Activated CD4-positive, CD25-positive, alpha-beta regulatory T cell treated with anti-CD3 and anti-CD28 coated beads, Interleukin-2, amount 50 U/mL, for 16 hours (primary cell): ENCODE measurements at places on chromosomes 4 and X.
A peak's percentile ranks its signal among the peaks of the same experiment; 100 is the strongest.

GRCh38 chrX:71533851-71534561 is 1.1 kb downstream of the OGT start:
- DNase-seq: peak; percentile 18

GRCh38 chr4:139762720-139763119 is 97.1 kb downstream of the MGST2 start:
- no peak for DNase-seq

DNA sequence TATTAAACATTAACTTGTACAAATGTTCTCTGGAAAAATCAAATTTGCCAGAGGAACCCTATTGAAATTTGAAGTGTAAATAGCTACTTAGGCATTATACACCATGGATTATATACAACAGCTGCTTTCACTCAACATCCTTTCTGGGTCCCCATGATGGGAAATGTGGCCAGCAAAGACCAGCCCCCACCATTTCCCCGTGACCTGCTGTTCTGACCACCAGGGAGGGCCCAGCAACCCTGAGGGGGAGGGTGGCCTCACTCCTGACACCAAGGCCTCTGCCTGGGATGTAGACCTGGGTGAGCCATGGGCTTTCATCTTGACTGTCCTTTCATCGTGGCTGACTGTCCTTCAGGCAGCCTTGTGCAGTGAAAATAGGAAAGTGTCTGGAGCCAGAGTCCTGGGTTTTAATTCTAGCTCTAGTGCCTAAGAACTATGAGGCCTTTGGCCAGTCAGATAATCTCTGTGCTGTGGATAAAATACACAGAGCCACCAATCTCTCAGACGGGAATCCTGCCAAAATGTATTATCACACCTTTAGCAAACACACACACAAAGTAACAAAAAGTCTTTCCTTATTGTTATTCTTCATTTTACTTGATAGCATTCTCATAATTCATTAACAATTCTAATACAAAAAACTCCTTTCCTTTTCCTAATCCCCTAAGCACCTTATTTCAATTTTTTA is 45.1 kb downstream of the NR3C2 start:
- no peak for DNase-seq

DNA sequence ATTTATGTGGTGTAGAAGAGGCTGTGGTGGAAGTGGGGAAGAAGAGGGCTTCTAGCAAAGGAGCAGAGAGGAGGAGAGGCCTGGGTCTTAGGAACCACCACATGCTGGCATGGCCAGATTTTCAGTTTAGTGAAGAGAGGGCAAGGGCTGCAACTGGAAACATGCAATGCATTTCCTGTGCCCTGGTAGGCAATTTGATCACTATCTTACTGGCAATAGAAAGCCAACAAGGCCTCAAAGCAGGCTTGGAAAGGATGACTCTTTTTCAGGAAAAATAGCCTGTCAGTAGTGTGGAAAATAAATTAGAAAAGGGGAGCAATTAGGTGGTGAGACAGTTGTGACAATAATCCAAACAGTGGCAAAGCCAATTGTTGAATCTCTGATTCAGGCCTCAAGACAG is 501.9 kb upstream of the ZFP42 start:
- no peak for DNase-seq

DNA sequence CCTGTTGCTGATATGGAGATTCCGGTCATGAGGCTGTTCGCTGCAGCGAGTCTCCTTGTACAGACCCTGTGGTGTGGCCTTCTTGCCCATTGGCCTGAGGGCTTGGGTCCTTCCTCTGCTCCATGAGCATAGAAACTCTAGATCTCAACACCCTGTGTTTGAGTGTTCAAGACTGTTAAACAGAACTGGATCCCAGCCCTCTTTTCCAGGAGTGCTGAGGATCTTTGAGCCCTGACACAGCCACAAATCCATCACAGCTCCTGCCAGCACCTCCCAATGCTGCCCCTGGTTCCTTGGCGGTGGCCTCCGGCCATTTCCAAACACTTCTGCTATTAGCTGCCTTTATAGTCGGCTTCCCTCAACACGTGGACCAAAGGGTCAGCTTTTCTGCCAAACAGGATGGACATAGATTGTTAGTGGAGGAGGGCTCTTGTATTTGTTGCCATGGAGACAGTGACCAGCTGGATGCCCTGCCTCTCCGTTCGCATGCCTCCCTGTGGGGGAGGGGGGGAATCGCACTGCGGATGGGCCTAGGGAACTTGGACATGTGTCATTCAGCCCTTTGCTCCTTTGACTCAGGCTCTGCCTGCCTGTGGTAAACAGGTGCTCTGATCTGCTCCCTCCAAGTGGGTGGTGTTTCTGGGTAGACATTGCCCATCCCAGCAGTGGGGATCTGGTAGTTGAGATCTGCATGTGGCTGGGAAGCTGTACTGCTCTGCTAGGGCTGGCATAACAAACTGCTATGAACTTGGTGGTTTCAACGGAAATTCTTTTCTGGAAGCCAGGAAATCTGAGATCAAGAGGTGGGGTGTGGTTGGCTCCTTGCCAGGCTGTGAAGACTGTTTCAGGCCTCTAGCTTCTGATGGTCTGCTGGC is 6.9 kb upstream of the WDR1 start:
- DNase-seq: no peak

GRCh38 chr4:68490826-68491457 is 43.7 kb downstream of the TMPRSS11E start:
- no peak for DNase-seq

GRCh38 chr4:174460684-174461083 is 61.6 kb downstream of the HPGD start:
- no peak for DNase-seq

DNA sequence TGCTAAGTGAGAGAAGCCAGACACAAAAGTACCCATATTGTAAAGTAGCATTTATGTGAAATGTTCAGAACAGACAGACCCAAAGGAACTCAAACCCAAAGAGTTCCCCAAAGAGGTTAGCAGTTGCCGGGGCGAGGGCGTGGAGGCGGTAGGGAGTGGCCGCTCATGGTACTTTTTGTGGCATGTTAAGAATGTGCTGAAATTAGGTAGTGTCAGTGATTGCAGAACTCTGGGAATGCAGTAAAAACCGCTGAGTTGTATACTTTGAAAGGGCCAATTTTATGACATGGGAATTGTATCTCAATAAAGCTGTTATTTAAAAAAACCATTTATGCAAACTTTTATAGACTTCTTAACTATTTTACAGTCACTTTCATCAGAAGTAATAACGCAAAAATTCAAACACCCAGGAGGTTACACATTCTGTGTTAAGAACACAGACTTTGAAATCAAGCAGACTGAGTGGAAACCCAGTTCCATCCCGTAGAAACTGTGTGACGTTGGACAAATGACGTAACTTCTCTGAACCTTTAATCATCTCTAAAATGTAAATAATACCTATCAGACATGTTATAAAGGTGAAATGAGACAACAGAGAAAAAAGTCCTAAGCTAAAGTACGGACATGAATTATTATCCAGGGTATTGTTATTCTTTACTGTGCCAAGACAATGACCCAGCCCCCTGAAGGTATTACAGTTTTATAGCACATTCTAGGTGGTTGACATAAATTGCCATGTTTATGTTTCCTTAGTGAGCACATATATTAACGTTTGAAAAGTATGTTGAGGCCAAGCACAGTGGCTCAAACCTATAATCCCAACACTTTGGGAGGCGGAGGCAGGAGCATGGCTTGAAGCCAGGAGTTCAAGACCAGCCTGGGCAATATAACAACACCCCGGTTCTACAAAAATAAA is 19.7 kb downstream of the ZFP42 start:
- DNase-seq: no peak

GRCh38 chrX:47629419-47630200 is at the start of gene CFP:
Gene CFP, minus strand, starts transcription at chrX:47629930. Its CDS starts 86 bp downstream, at chrX:47629844.
- DNase-seq: no peak

- DNase-seq: no peak
Measured at GRCh38 chrX:101252634-101253033, 33.0 kb downstream of the DRP2 start.

DNA sequence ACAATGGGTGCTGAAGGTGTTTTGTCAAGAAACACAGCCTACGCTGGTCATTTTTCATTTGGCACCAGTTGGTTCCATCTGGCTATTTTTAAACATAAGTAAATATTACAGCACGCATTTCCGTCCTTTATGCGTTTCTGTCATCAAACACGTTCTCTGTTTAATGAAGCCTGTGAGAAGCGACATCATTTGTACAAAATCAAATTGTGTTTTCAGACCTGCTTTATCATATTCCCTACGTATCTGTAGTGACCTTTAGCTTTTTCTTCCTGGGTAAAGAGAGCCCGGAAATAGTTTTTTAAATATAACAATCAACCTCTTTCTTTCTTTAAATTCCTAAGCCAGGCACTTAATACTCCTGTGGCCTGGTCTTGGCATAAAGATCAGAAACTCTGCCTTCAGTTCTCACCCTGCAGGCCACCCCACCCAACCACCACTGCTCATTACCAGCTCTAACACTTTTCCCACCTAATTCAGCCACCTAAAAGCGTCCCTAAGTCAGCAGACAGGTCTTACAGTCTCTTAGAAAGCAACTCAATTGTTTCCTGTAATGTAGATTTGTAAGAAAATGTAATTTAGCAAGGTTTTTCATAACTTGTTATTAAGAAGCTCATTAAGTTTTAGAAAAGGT is 30.4 kb downstream of the ACSL1 start:
- DNase-seq: no peak

- DNase-seq: no peak
Measured at GRCh38 chrX:37454537-37455285, 105.5 kb downstream of the PRRG1 start.

GRCh38 chr4:147909225-147909624 is 177.3 kb downstream of the ARHGAP10 start:
- no peak for DNase-seq

GRCh38 chrX:132590350-132591026 is 101.7 kb upstream of the MBNL3 start:
- DNase-seq: no peak

- no peak for DNase-seq
Measured at GRCh38 chrX:148290931-148291330, 209.5 kb upstream of the AFF2 start.

DNA sequence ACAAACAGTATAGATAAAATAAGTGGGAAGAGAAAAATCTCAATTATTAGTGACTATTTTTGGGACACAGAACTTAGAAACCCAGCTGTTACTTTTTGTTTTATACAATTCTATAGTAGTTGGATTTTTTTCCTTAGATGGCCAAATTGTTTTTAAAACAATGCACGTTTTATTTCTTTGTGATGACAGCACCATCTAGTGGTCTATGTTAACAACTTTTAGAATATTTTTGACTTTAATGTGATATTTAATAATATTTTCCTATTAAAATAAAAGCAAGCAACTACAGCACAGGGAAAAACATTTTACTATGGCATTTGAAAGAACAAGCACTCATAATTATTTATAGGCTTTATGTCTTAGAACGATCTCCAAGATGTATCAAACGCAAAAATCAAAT is 5.6 kb upstream of the SMIM31 start:
- no peak for DNase-seq

DNA sequence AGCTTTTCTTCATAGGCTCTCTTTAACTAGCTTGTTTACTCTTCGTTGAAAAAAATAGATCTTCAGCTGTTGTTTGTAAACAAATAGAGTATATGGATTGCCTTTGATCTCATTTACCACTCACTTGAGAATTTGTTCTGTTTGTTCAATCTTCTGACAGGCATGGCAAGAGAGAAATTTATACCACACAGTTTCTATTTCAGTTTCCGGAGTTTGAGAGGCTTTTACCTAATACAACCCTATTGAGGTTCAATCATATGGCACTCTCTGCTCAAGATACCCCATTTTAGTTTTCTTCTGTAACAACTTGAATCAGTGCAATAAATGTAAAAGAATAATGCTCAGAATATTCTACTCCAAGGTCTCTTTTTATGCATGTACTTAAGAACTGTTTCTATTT is 148.0 kb downstream of the EMCN start:
- no peak for DNase-seq

DNA sequence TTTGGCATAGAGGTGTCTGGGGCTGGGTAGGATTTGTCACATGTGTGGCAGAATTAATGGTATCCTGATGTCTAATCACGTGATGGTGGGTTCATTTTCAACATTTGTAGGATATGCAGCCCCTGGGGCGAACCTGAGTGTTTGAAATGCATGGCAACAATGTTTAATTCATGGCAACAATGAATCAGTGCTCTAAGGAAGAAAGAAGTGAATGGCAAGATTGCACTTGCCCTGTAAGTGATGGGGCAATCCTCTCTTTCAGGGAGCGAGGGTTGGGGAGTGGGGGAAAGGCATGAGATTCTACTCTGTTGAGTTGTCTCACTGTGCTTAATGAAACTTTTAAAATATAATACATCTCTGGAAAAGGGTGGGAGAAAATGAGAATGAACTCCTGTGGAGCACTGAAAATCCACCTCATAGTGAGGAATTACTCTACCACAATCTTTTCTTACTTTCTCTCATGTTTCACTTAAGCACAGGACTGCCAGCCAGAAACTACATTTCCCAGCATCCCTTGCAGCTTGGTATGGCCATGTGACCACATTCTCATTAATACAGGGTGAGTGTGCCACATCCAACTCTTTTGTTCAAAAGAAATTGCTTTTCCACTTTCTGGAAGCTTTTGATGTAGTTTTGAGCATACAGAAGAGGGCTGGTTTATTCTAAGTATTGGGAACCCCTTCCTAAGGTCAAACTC is 64.0 kb upstream of the PGM2 start:
- no peak for DNase-seq

DNA sequence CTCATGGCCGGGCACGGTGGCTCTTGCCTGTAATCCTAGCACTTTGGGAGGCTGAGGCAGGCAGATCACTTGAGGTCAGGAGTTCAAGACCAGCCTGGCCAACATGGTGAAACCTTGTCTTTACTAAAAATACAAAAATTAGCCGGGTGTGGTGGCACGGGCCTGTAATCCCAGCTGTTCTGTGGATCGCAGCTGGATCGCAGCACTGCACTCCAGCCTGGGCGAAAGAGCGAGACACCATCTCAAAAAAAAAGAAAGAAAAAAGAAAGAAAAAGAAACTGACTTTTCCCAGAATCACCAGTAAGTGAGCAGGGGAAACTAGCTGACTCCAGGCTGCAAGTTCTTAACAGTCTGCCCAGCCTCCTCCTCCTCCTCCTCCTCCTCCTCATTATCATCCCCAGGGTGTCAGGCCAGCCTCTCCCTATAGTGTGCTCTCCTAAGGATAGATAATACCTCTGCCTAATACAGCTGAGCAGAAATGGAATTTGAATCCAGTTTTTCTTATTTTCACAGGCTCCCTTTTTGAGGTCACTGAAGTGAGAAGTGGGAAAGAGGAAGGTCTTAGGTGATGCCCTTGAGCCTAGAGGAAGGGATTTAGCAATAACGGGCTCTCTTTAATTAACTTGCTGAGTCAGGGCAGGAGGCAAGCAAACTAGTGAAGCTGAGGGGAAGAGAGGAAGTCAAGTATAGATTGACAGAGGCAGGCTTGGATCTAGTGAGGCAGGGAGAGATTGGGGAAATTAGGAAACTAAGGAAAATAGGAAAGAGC is 11.8 kb upstream of the ELF2 start:
- no peak for DNase-seq

DNA sequence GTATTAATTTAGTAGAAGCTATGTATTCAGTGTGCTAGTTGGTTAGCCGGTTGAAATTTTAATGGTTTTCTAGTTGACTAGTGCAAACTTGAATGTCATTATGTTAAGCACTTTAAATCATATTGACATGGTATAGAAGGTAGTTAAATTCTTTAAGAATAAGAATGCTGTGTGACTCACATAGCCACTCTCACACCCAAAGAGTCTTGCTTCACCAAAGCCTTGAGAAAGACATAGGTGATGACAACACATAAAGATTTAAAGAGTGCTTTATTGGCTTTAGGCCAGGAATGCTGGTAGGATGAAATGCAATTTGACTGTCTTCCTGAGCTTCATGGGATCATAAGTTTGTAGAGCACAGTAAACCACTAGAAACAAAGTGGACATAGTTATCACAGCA is 85.3 kb downstream of the DCAF8L2 start:
- no peak for DNase-seq
